Globus pallidus (tissue), 1 donor: ENCODE measurements at places on chromosomes 2 and 18.
A peak's percentile ranks its signal among the peaks of the same experiment; 100 is the strongest.

GRCh38 chr18:78927156-78927555 lies 52.5 kb upstream of the SALL3 start:
- DNase-seq = no peak

DNA sequence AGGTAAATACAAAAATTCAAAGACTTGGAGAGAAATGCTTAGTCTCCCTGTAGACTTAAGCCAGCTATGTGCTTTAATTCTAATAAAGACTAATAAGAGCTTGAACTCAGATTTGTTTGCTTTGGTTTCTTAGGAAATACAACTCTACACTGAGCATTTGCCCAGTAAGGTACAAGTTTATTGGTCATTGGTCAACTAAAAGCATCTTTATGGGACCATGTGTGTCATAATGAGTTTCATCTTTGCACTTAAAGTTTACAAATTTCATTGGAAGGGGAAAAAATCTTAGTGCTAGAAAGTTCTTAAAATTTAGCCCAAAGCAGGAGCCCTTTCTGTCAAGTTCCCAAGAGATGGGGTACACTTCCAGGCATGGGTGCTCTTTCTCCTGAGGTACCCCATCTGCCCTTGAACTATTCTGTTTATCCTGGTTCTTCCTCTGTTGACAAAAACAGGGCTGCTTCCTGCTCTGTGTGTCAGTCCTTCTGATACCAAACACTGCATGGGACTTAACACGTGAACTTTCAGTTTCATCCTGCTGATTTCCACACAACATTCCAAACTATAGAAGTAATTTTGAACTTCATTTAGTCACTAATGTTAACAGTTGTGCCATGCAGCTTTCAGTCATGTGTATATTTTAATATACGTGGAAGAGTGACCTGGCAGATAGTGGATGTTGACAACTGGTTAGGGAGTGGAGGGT lies 200.2 kb downstream of the TPGS2 start:
- DNase-seq = no peak

- peak; percentile 79 for DNase-seq
These were observed 29.6 kb upstream of the IL37 start for GRCh38 chr2:112881217-112881985.

DNA sequence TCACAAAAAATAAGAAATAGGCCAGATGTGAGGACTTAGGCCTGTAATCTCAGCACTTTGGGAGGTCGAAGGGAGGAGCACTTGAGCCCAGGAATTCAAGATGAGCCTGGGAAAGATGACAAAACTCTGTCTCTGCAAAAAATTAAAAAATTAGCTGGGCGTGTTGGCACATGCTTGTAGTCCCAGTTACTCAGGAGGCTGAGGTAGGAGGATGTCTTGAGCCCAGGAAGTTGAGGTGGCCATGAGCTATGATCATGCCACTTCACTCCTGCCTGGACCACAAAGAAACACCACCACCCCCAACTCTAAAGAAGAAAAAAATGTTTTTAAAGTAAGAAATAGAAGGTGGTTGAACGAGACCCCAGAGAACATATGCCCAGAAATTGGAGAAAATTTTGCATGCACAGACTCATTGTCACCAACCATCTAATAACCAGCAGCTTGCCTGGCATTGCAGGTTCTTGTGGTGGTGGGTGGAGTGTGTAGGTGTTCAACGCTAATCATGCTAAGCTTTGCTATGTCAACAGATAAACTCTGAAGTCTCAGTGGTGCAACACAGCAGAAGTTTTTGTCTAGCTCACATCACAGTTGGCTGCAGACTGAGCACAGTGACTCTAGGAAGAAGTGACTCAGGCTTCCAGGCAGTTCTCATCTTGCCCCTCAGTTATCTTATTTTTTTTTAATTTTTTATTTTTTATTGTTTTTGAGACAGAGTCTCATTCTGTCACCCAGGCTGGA lies 18.6 kb downstream of the ARL4C start:
- DNase-seq = no peak

GRCh38 chr18:28152354-28152753 lies 24.6 kb downstream of the CDH2 start:
- DNase-seq = peak; percentile 69

GRCh38 chr2:140639628-140640027 lies 1491.2 kb downstream of the LRP1B start:
- peak; percentile 8 for DNase-seq

DNA sequence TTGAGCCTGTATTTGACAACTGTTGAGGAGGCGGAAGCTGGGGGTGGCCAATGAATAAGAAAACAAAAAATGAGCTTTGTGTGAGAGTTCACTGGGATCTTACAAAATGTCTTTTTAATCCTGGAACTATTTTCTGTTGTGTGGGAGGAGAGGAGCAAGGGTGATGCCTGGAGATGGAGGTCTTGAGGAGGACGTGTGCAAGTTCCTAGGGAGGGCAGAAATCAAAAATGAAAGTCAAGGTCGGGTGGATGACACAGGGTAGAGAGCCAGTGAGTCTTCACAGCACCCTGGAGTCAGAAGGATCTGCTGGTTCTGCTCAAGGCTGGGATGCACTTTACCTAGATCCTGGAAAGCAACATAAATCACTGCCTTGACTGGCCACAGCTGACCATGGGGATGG lies 180.3 kb upstream of the PKDCC start:
- no peak for DNase-seq

GRCh38 chr2:25044990-25045389 lies 3.1 kb downstream of the EFR3B start:
- DNase-seq = no peak

DNA sequence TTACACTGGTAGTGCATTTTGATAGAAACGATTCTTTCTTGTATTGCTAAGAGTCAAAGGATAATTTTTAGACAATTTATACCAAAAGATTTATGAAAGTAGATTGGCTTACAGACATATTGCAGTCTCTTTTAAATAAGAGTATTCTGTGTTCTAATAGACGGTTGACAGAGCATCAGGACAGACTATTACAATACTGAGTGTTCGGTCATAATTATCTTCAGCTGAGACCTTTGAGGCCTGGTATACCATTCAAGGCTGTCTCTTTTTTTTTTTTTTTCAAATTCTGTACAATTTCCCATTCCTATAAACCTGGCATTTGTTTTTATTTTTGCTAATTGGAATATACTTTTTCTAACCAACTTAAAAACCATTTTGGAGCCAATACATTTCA lies 140.6 kb upstream of the NOSTRIN start:
- DNase-seq = no peak

DNA sequence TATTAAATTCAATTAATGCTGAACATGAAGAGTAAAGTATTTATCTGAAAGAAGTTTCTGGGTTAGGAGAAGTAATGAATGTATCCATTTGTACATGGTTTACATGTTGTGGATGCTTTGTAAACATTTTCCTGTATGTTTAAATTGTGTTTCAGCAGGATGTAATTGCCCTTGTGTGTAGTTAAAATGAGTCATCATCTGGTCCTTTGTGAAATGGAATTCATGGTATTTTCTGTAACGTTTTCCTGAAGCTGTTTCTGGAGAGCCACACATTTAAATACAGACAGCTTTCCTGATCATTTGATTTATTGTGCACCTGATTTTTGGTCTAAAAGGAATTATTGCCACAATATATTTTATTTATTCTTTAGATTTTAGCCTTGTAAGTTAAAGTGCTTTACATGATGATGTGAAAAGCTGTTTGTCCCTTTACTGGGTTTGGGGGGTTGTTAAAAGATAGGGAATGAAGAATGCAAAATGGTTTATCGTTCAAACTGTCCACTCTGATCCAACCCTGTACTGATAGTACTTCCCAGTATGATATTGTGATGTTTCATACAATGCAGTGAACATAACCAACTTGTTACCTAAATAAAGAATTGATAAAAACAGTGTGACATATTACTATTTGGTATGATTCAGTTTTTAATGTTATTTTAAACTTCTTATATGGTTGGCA lies 41.7 kb upstream of the SLC3A1 start:
- DNase-seq = no peak

GRCh38 chr2:177398791-177399190 lies 6.2 kb downstream of the AGPS start:
- DNase-seq = no peak

DNA sequence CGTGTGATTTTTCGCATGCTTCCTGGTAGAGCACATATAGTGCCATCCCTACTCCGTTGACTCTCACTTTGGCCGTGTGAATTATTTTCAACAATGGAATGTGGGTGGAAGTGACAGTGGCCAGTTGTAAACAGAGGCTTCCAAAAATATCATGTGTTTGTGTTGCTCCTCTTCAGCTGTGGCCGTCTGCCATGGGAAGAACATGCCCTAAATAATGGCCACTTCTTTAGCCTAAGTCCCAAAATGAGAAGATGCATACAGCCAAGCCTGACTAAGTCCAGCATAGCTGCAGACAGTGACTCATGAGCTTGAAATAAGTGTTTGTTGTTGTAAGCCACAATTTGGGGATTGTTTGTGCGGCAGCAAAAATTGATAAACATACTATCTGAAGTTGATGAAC lies 8.9 kb upstream of the GALNT1 start:
- DNase-seq = peak; percentile 38

- peak; percentile 31 for DNase-seq
These were observed 70.1 kb downstream of the QPCT start for GRCh38 chr2:37414470-37414949.

DNA sequence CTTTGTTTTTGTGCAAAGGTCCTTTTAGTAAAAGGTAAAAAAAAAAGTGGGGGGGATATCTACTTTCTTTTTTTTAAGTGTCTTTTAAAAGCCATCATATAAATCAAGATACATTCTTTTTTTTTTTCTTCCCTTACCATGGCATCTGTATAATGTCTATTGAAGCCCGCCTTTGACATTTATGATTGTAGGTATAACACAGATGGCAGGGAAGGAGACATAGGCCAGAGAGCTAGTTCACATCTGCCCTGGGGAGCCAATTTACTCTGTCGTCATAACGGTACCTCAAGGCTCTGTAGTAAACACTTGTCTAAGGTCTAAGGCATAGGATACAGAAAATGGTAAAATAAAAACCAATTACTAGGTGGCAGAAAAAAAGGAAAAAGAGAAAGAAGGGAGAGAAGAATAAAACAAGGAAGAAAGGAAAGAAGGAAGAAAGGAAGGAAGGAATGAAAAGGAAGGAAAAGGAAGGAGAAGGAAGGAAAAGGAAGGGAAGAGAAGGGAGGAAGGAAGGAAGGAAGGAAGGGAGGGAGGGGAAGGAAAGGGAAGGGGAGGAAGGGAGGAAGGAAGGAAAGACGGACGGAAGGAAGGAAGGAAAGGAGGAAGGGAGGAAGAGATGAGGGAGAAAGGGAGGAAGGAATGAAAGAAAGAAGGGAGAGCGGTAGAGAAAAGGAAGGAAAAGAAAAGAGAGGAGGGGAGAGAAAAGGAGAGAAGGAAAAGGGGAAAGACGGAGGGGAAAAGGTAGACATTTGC lies 343.5 kb downstream of the RBM43 start:
- no peak for DNase-seq

DNA sequence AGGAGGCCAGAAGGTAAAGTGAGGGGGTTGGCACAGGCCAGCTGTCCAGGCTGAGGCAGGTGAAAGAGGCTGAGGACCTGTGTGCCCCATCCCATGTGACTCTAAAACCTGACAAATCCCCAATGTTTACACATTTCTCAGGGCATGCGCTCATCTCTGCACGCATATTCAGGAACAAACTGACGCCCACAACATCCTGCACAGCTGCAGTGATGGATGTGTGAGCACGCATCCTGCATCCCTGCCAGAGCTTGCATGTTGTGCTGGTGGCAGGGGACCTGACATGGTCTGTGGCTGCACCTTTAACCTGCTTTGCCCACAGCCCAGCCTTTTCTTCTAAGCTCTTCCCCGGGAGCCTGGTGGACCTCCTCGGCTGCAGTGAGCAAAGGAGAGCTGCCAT lies 83.1 kb downstream of the FBXO15 start:
- no peak for DNase-seq

- peak; percentile 27 for DNase-seq
These were observed 568 bp downstream of the ARL5A start for GRCh38 chr2:151827564-151828142.

- no peak for DNase-seq
These were observed 96.1 kb downstream of the CTIF start for GRCh38 chr18:48634975-48635374.

DNA sequence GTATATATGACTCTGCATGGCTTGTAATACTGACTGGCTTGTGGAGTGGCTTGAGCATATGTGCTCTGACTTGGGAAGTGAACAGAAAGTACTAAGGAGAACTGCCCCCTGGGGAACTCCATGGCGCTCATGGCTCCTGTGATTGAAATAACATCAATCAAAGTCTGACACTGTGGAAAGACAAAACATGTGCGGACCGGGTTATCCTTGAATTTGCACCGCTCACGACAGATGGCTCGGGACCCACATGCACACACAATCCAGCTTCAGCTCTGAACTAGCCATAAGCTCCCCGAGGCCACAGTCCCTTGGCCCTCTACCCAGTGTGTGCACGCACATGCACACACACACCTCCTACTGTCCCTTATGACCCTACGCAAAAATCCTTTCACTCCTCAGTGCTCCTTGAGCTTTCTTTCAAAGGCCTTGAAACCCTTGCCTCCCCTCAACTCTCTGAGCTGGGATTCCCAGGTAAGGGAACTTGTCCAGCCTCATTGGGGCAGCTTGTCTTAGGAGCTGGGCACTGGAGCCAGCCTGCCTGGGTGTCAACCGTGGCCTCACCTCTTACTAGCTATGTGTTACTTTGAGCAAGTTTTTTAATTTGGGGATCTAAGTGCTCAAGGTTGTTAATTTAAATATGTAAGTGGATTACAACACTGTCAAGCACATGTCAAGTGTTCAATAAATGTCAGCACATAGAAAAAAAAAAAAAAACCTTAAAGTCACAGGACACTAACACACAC lies 43.6 kb downstream of the MRPS5 start:
- peak; percentile 16 for DNase-seq

DNA sequence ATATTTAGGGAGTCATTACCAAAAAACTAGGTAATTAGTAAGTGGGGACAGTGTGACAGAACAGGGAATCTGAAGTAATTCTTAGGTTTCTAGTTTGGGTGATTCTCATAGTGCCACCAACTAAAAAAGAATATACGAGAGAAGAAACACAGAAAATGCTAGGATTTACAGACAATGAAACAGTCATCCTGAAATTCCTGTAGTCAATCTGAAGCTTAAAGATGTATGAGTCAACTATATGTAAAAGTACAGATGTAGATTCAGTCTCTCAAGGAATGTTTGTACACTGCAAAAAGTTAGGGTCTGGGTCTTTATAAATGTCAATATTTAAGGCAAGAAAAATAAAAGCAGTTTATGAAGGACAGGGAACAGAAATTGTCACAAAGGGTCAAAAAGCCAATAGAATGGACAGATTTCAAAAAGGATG lies 107.0 kb downstream of the STRN start:
- DNase-seq = no peak

GRCh38 chr2:5982903-5983265 lies 290.7 kb downstream of the SOX11 start:
- DNase-seq = no peak

- DNase-seq = no peak
These were observed 69.6 kb upstream of the ALPP start for GRCh38 chr2:232308986-232309385.
